ENCODE measurements at places on chromosomes 5 and 9.

DNA sequence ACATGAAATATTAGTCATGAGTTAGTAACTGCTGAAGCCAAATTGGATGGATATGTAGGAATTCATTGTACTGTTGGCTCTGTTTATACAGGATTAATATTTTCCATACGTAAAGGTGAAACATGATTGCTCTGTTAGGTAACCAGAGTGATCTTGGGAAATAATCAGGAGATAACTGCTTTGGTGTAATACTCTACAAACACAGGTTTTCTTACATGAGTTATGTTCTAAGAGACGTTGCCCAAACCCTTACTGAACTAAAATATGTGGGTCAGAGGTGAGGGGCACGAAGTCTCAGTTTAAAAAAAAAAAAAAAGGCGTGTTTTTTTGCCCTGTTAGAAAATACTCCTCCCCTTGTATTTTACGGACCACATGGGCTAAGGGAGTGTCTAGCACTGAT lies 7.8 kb downstream of the DNAJA1 start:
- peaks cover 52% of the 10 kb centered on the region for H3K4me1 ChIP-seq
- no peaks in the 10 kb centered on the region for H3K27me3 ChIP-seq
- H3K4me3 ChIP-seq: no peak overlapping the region
- peaks cover 77% of the 10 kb centered on the region for H3K36me3 ChIP-seq
- peak overlapping the region; percentile 75 for H3K27ac ChIP-seq

- no peaks in the 10 kb centered on the region for H3K27me3 ChIP-seq
- no peak overlapping the region for H3K4me3 ChIP-seq
- H3K36me3 ChIP-seq: peaks cover 7% of the 10 kb centered on the region
- H3K27ac ChIP-seq: no peak overlapping the region
These were observed 103.4 kb downstream of the OTULIN start for GRCh38 chr5:14767735-14768507.

DNA sequence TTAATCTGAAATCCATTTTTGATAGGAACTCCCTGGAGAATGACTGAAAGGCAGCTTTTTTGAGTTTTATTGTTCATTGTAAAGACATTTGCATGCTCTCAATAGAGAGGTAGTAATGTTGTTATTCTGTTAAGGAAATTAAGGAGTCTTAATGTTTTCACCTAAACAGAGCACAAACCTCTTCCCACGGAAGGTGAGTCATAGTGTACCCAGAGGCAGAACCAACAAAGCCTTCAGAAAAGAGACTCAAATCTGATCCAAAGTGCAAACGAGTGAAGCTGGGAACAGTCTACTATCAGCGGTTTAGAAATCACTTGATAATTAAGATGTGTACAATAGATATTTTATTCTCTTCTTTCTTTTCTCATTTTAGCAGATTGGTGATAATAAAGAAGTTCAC lies 470.5 kb downstream of the PLK2 start:
- no peak for DNase-seq
- H3K4me3 ChIP-seq: no peak overlapping the region
- no peak overlapping the region for H3K27ac ChIP-seq

DNA sequence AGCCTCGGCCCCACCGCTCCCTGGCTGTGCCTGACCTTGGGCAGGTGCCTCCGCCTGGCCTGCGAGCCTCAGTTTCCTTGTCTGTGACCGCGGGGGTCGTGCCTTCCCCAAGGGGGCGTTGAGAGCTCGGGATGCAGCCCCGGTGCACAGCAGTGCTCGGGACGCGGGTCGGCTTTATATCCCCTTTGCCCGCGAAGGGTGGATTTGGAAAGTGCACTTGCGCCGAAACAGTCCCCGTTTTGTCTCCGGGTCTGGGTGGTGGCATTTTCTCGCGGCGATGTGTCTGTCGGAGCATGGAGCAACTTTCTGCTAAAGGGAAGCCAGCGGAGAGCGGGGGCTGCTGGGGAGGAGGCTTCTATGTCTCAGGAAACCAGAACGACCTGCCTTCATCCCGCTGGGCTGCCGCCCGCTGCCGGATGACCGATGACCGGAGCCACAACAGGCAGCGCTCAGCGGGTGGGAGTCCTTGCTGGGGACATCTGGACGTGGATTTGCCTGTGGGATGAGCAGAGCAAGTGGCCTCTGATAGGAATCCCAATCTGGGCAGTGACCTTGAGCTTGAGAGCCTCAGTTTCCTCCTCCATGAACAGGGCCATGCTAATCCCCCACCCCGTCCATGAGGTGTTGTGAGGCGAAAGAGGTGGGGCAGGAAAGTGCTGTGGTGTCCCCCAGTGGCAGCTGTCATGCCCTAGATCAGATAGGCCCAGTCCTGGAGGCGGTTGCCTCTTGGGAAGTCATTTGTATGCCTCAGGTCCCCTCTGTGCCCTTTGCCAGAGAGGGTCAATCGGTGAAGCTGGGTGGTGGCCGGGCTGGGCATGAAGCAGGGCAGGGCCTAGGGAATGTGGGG lies 651 bp downstream of the HRH2 start:
- H3K27me3 ChIP-seq: no peaks in the 10 kb centered on the region
- H3K4me3 ChIP-seq: peak overlapping the region; percentile 84
- H3K4me1 ChIP-seq: peaks cover 72% of the 10 kb centered on the region

GRCh38 chr9:124282442-124283227 lies 24.9 kb downstream of the NEK6 start:
- no peak overlapping the region for H3K27ac ChIP-seq
- no peaks in the 10 kb centered on the region for H3K36me3 ChIP-seq
- no peak overlapping the region for H3K4me3 ChIP-seq
- peaks cover 2% of the 10 kb centered on the region for H3K27me3 ChIP-seq
- peaks cover 41% of the 10 kb centered on the region for H3K4me1 ChIP-seq

DNA sequence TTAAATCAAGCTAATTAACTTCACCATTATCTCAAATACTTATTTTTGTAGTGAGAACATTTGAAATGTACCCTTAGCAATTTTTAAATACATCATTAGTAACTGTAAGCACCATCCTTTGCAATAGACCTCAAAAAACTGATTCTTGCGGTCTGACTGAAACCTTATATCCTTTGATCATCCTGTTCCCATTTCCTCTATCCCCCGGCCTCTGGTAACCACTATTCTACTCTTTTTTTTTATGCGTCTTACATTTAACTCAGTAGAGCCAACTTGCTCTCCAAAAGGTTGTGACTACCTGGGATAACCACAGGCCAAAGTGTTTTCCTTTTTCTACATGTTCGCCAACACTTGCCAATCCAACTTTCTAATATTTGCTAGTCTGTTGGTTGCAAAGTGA lies 106.1 kb downstream of the IRX1 start:
- no peak overlapping the region for H3K4me3 ChIP-seq
- no peaks in the 10 kb centered on the region for H3K4me1 ChIP-seq
- DNase-seq: no peak
- no peaks in the 10 kb centered on the region for H3K27me3 ChIP-seq
- no peak overlapping the region for H3K27ac ChIP-seq

DNA sequence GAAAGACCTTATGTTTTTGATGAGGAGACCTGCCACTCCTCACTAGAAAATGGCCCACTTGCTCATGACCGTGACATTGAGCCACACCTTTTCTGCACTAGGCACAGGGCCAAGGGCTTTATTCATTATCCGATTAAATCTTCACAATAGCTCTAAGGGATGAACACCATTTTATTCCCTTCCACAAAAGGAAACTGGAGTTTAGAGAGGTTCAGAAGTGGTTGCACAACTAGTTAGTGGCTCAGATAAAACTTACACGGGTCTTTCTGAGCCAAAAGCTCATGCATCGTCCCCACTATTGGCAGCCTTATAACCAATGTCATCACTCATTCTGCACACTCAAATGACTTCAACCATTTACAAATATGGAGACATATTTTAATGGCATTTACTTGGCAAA lies 39.4 kb downstream of the SUSD1 start:
- H3K36me3 ChIP-seq: peaks cover 6% of the 10 kb centered on the region
- DNase-seq: no peak
- H3K4me3 ChIP-seq: no peak overlapping the region
- no peaks in the 10 kb centered on the region for H3K27me3 ChIP-seq

- H3K36me3 ChIP-seq: no peaks in the 10 kb centered on the region
- no peak overlapping the region for H3K27ac ChIP-seq
- H3K4me1 ChIP-seq: no peaks in the 10 kb centered on the region
- DNase-seq: no peak
These were observed 41.4 kb downstream of the GLIS3 start for GRCh38 chr9:4258320-4259090.

DNA sequence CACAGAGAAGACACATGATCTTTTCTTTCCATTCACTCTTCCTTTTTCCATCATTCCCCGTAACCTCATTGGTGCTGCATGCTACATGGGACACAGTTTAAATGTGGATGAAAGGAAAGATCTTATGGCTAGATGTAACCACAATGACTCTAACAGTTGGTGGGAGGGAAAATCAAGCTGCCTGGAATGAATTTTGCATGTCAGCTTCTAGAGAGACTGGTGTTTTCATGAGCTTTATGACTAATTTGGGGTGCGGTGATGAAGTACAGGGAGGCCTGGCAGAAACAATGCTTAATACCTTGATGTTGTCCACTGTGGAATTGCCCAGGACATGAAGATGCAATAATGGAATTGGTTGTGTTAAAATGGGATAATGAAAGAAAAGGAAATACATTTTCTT lies 55.9 kb upstream of the MYO10 start:
- H3K36me3 ChIP-seq: no peaks in the 10 kb centered on the region
- no peak for DNase-seq
- peaks cover 3% of the 10 kb centered on the region for H3K27me3 ChIP-seq
- no peak overlapping the region for H3K4me3 ChIP-seq
- no peak overlapping the region for H3K27ac ChIP-seq
- peaks cover 2% of the 10 kb centered on the region for H3K4me1 ChIP-seq

DNA sequence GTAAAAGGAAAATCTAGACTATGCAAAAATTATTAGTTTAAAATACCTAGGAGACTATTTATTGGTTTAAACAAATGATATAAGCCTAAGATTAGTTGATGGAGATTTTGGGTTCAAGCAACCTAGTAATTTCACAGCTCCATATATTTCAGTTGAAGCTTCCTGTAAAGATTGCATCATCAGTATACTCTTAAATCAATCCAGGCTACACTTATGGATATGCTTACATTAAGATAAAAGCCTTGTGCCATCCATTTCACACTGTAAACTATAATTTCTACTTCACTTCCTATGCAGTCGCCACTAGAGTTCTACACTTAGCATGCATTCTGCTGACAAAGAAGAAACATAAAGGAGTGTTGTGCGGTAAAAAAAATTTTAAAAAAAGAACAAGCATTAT lies 7.3 kb upstream of the LIX1 start:
- no peak for DNase-seq
- H3K27me3 ChIP-seq: no peaks in the 10 kb centered on the region
- no peaks in the 10 kb centered on the region for H3K36me3 ChIP-seq
- no peak overlapping the region for H3K27ac ChIP-seq

DNA sequence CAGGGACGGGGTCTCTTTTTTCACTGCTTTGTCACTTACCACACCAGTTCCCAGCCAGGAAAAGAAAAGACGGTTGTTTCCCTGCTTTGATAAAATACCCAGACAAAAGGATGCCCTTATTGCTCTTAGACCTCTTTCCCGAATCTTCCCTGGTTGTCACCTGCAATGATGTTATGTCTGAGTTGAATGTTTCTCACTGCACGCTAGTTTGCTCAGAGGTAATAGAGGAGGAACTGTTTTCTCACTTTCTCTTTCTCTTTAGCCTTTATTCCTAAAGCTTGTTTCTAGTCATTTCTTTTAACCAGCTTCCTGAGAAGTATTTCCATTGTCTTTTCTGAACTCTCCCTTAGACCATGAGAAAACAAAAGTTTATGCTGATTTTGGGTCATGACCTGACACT lies 32.9 kb downstream of the ACER2 start:
- H3K4me1 ChIP-seq: peaks cover 10% of the 10 kb centered on the region
- H3K36me3 ChIP-seq: peaks cover 4% of the 10 kb centered on the region
- peak overlapping the region; percentile 64 for H3K27ac ChIP-seq
- H3K27me3 ChIP-seq: no peaks in the 10 kb centered on the region
- H3K4me3 ChIP-seq: peak overlapping the region; percentile 57
- no peak for DNase-seq

DNA sequence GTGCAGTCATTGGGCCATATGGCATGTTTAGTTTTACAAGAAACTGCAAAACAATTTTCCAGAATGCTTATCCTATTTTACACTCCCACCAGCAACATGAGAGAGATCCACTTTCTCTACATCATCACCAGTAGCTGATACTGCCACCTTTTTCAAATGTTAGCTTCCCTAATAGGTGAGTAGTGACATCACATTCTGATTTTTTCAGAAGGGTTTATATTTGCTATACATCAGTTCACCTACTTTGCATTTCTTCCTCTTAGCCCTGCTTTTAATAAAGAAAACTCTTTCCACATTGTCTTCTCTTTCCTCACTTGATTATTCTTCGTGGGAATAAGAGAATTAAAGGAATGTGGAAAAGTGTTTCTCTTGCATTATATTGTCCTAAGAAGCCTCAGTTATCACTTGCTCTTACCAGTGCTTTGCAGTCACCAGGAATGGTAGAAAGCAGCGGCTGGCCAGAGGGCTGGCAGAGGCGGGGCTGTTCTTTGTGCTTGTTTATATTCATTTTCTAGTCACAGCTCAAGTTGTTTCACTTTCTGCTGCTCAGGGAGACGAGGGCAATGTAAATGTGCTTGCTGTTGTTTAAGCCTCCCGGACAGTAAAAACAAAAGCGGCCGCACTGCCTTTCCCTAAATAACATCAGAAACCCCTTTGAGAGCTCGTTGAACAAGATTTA lies 164.8 kb downstream of the HSD17B3 start:
- peak; percentile 22 for DNase-seq
- H3K27ac ChIP-seq: no peak overlapping the region
- no peak overlapping the region for H3K4me3 ChIP-seq

GRCh38 chr9:36992501-36993316 lies 41.4 kb downstream of the PAX5 start:
- peaks cover 3% of the 10 kb centered on the region for H3K4me1 ChIP-seq
- no peak overlapping the region for H3K27ac ChIP-seq
- H3K36me3 ChIP-seq: peaks cover 7% of the 10 kb centered on the region
- no peak overlapping the region for H3K4me3 ChIP-seq
